ENCODE measurements at places on chromosomes 2 and 18. TPM values are rescaled to one million over a fixed set of nuclear protein-coding genes. Genes with fewer than 3 reads are reported as not detected.

The TSPYL6 gene
- not detected for total RNA-seq

The VWC2L gene
- total RNA-seq = not detected

The IL36RN gene
- not detected for total RNA-seq

The MYCN gene
- total RNA-seq = not detected

The TANK gene
- 23.7 TPM for total RNA-seq

The EIF2B4 gene
- 43.9 TPM for total RNA-seq

The POU3F3 gene
- not detected for total RNA-seq

The MAP3K19 gene
- not detected for total RNA-seq

The SP140 gene
- total RNA-seq = 1.7 TPM

The GALR1 gene
- total RNA-seq = not detected

The PIGN gene
- 22.7 TPM for total RNA-seq

The LDLRAD4 gene
- total RNA-seq = not detected

The AQP12B gene
- total RNA-seq = not detected

Measured in PC-3 (cell line).